Nucleus accumbens (tissue), 56 donors: ENCODE measurements at places on chromosomes 7 and 10.

DNA sequence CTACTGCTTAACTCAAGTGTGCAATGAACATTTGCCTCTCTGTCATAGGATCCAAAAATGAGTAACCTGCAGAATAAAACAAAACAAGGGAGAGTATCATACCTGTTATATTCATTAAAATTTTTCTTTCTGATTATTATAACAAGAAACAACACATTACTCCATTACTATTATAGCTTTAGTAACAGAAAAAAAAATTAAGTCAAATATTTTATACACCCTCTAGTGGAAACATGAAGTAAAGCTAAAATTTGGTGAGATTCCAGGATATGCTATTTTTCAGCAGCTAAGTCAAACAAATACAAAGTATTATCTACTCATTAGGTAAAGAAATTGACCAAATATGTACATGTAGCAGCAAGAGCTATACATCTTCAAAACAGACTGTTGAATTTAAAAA, 56.3 kb downstream of the PDZD8 start:
- no peak for DNase-seq

DNA sequence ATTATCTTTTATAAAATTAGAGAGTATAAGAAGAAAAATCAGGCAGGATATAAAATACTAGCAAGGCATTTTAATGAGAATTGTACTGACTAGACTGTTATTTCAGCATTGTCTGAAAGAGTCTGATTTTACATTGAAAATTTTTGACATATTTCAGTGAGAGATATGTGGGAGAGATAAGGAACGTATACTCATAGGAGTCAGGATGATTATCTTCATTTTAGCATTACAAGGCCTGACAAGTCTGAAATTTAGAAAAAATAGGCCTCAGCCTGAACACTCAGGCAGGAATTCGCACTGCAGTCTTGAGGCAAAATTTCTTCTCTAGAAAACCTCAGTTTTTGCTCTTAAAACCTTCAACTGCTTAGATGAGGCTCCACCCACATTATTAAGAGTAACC, 386.0 kb downstream of the HGF start:
- no peak for DNase-seq

DNA sequence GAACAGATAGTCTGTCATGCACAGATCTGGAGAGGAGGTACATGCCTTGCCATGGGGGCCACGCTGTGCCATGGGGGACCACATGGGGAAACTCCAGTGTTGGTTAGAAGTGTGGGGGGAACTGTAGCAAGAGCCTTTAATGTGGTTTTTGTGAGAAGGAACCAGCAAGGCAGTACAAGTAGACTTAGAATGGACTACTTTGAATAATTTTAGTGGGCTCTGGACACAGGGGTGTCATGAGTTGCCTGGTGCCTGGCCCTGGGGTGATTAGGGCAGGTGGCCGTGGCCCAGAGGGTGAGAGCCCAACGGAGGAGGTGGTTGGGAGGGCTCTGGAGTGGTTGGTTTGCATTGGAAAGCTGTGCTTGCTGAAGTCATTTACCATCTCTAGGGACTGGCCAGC, 77.2 kb downstream of the CXCL12 start:
- no peak for DNase-seq

DNA sequence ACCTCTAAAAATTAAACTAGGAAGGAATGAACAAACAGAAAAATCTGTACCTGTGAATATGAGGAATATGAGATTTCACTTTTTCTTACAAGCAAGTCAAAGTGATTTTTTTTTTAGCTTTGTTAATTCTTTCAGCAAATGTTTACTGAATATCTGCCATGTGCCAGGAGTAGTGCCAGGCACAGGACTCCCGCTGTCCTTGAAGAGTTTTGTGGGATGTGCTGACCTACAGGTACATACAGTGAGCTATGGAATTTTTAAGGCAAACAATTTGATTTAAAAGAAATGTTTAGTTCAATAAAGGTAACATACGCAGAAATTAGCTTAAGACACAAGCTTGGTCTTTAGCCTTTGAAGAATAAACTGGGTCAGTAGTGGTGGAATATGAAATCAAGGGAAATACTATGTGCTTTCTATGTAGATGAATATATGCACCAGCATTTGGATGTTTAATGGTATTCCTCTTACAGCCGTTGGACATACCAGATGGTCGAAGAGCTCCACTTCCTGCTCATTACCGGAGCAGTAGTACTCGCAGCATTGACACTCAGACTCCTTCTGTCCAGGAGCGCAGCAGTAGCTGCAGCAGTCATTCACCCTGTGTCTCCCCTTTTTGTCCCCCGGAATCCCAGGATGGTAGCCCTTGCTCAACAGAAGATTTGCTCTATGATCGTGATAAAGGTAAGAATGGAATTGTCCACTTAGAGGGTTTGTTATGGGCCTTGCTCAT, 102.0 kb downstream of the GLCCI1 start:
- DNase-seq, result no peak

GRCh38 chr10:47413531-47414226, 29.6 kb upstream of the ZNF488 start:
- no peak for DNase-seq

DNA sequence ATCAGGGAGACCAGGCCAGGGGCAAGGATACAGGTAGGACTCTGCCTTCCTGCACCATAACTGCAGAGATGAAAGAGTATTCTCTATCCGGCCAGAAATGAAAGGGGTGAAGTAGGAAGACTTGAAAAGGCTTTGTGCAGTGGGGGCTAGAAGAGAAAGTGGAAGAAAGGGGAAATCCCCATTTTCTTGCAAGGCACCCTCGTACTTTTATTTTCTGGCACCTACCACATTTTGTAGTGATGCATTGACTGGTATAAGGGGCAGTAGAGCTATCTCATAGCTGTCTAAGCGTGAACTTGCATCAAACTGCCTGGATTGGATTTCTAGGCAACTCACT, 752 bp upstream of the CAMK2G start:
- no peak for DNase-seq
